ENCODE measurements at places on chromosomes 2 and 18. TPM values are rescaled to one million over a fixed set of nuclear protein-coding genes. Genes with fewer than 3 reads are reported as not detected.

The SEPTIN2 gene
- total RNA-seq = 544 TPM

DNA sequence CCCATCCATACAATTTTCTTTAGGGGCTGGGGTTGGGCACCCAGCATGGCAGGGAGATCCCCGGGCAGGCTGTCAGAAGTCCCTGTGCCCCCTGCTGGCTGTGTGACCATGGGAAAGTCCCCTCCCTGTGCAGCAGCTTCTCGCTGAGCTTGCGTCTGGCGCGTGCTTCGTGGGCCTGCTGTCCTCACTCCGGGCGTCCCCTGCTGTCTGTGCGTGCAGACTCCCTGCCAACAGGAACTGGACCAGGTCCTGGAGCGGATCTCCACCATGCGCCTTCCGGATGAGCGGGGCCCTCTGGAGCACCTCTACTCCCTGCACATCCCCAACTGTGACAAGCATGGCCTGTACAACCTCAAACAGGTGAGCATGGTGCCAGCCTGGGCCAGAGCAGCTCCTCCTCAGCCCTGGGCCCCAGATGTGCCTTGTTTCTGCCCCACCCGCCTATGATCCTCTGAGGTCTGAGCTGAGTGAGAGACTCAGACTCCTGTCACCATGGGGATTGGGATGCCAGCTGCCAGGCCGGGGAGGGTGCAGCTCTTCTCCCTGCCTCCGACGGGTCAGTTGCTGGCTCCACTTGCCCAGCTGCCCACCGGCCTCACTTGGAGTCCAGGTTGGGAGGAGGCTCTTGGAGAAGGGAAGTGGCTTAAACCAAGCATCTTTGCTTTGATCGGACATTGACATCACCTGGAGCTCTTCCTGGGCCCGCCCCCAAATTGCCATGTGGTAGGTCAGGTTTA, 28.6 kb downstream of the IGFBP2 start:
- no peaks in the 10 kb centered on the region for H3K27me3 ChIP-seq
- no peak for DNase-seq
- peaks cover 16% of the 10 kb centered on the region for H3K4me1 ChIP-seq

DNA sequence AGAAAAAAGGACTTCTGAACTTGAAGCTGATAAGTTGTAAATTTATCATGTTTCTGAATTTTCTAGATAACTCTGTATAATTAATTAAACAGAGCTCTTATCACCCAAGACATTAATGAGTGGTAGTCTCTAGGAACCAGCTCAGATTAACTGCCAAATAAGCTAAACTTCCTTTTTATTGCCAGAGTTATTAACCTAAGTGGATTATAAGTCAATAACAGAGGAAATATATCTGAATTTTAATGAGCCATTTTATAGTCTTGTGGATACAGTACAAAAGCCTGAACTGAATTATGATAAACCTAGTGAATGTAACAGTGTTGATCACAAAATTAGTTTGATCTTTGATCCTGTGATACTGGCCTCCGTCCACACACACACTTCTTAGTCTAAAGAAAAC, 111.5 kb downstream of the COMMD1 start:
- H3K27me3 ChIP-seq = no peaks in the 10 kb centered on the region
- DNase-seq = no peak
- H3K36me3 ChIP-seq = no peaks in the 10 kb centered on the region
- no peak overlapping the region for H3K27ac ChIP-seq
- H3K4me3 ChIP-seq = no peak overlapping the region

- H3K4me3 ChIP-seq = no peak overlapping the region
- H3K36me3 ChIP-seq = no peaks in the 10 kb centered on the region
- no peak overlapping the region for H3K27ac ChIP-seq
- DNase-seq = peak; percentile 30
- H3K27me3 ChIP-seq = no peaks in the 10 kb centered on the region
These were observed 800.1 kb downstream of the SATB2 start for GRCh38 chr2:198657512-198658121.

DNA sequence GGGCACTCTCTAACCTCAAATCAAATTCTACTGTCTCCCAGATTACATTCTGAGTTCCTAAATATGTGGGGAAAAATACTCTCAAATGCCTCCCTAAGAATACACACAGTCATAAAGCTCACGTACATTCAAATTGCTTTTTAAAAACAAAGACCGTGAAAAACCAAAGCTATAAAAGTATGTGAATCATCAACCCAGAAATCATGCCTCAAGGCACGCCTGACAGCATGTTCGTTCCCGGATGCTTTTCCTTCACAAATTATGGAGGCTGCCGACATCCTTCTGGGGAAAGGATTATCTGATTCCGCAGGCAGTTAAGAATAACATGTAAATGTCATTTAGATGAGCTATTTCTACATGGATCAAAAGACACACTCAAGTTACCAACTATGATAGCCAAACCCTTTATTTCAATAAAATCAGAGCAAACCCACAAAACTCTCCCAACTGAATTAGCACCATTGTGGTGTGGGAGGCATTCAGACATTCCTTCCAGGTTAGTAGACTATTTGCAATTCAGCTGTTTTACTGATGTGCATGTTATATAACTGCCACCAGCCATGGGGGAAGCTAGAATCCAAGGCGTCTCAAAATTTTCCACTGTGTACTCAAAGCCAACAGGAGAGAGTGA, 398.2 kb upstream of the TRIB2 start:
- no peaks in the 10 kb centered on the region for H3K27me3 ChIP-seq
- no peak overlapping the region for H3K4me3 ChIP-seq
- DNase-seq = peak; percentile 98
- no peaks in the 10 kb centered on the region for H3K36me3 ChIP-seq

The ANKRD30BL gene
- total RNA-seq = not detected

The GCG gene
- not detected for total RNA-seq

- peaks cover 17% of the 10 kb centered on the region for H3K4me1 ChIP-seq
- H3K4me3 ChIP-seq = no peak overlapping the region
- peak overlapping the region; percentile 73 for H3K27ac ChIP-seq
- H3K36me3 ChIP-seq = peaks cover 3% of the 10 kb centered on the region
- H3K27me3 ChIP-seq = no peaks in the 10 kb centered on the region
These were observed 40.2 kb upstream of the NEB start for GRCh38 chr2:151774506-151774905.
